ENCODE measurements at places on chromosomes 12 and 14.

DNA sequence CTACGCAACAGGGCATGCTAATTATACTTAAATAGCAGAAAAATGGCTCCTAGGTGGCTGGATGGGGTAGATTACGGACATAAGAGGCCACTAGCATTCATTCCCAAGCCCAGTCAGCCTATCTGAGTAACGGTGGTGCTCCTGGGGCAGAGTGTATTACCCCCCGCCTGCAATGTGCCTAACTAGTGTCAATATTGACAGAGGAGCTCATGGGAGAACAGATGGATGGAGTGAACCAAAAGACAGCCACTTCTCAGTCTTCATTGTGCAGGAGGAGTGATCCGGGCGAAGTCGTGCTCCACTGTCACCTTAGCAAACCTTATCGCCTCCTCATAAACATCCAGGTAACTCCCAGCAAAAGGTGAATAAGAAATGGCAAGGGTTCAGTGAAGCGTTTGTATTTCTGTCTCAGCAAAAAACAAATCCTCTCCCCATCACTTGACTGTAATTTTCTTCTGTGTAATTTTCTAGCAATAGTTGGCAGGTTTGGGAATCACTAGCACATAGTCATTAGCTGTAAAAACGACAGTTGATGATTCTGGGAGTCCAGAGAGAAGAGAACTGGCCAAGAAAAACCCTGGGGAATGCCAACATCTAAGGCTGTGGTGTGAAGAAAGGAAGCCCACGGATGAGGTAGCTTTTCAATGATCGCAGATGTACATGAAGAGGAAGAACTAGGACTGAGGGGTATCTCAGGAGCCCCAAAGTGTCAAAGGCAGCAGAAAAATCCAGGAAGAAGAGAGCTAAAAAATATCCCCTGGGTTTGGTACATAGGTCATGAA is 126.6 kb upstream of the BCL2L14 start:
- DNase-seq = no peak

- DNase-seq = no peak
Observed at GRCh38 chr14:102078831-102079699, 7.8 kb downstream of the HSP90AA1 start.

- DNase-seq = no peak
Observed at GRCh38 chr14:104900639-104901512, 23.8 kb upstream of the PLD4 start.

DNA sequence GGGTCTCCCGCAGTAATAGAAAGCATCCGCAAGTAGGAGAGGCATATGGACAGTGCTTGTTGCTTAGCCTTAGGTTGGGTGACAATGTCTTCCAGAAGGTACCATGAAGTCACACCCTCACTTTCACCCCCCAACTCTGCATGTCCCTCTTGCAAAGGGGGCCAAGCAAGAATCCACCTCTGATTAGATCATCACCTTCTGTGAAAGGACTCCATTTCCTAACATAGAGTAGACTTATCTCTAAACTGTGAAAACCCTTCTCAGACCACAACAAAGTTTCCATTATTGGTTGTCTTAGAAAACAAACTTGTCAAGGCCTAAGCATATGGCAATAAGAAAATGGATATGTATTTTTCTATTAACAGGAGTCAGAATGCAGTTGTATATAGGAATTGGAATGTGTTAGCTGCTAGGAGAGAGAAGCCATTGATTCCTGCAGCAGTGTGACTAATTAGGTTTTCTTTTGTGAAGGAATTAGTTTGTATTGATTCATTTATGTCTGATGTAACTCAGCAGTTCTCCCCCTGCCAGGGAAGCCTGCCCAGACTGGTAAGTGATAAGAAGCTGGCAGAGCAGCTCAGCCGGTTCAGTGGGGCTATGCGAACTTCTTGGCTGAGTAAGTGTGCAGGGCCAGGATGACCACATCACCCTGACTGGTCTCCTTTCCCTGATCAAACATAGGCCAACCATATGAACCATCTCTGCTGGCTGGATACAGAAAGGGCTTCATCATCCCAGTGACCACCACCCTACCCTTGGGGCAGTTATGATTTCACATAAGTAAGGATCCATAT is 107.3 kb upstream of the CCDC196 start:
- DNase-seq = no peak

GRCh38 chr12:114368685-114369452 is 37.1 kb downstream of the TBX5 start:
- no peak for DNase-seq

DNA sequence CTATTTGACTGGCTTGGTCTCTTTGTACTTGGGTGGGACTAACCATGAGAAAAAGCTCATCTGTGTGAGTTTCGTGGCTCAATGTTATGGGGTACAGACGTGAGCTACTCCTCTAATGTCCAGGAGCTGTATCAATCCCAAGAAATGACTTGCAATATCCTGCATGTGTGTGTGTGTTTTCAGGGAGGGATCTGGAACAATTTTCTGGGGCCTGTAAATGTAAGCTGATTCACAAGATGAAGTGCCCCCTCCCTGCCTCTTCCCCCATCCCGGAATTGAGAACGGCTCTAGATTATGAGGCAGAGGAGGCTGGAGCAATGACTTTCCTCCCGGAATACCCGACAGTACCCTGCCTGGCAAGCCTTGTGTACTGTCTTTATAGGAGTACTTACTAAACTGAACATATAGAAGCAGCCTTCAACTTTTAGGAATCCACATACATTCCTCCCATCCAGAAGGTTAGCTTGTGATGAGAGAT is 53.9 kb downstream of the TMX1 start:
- no peak for DNase-seq

DNA sequence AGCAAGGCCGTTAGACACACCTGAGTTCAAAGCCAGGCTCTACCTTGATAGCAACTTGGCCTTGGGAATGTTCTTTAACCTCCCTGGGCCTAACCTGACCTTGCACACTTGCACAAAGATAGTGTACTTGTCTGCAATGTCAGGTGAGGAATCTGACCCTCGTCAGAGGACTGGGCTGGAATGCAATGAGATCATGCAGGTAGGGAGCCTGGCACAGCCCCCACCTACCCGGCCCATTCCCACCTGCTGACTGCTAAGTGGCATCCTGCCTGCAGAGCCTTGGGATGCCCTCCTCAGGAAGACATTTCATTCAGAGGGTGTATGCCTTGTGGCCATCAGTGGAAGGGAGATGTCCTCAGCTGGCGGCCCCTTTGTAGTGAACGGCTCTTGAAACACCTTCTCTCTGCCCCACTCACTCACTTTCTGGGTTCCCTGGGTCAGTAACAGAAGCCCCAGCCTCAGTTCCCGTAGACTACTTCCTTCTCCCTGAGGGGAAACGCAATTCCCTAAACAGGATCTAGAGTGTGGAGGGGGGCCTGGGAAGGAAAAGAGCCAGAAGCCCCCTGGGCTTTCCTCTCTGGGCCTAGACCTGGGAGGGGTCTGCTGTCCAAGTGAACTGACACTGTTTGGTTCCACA is 68.0 kb upstream of the DICER1 start:
- DNase-seq = no peak

- no peak for DNase-seq
Observed at GRCh38 chr12:53803194-53803593, 51.4 kb upstream of the CISTR start.

- no peak for DNase-seq
Observed at GRCh38 chr12:106192659-106193393, 54.1 kb upstream of the NUAK1 start.

- no peak for DNase-seq
Observed at GRCh38 chr14:61290701-61291100, 9.6 kb upstream of the TMEM30B start.

DNA sequence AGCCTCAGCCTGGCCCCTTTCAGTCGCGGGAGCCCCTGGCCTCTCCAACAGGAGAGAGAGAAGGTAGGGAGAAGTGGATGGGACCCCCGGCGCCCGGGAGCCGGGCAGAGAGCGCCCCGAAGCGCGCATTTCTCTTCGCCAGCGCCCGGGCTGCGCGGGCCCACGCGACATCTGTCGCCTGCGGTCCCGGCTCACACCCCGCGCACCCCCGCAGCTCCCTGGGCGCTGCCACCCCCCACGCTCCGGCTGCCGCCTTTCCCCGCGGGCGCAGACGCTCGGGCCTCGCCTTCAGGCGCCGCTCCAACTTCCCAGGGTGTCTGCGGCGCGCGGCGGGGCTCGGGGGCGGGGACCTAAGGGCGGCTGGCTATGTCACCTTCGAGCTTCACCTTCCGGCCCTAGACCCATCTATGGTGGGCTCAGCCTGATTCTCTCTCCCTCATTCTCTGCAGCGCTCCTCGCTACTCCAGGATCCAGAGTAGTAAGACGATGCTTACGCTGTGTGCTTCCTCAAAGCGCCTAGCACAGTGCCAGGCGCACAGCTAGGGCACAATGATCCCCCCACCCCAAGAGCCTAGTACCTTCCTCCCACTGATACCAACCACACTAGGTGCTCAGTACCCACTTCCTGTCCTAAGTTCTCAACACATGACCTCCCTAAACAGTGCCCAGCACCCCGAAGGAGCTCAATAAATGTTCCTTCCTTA is 1.6 kb downstream of the HRK start:
- DNase-seq = no peak

DNA sequence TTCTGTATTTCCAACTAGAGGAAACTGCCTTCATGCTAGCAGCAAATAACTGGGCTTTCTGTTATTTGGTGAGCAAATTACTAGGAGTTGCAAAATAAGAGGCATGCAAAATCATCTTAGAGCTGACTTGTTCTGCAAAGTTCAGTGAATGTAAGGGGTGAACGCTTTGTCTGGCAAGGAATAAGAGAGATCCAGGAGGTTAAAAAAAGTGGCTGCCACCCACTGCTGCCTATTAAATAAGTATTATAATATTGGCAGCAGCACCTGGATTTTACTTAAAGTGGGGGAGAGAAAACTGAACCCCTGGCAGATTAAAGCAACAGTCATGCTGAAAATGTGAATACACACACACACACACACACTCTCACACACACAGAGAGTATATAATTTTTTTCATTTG is 557.0 kb downstream of the FLRT2 start:
- no peak for DNase-seq

GRCh38 chr12:132514216-132514820 is 24.4 kb downstream of the FBRSL1 start:
- DNase-seq = no peak

DNA sequence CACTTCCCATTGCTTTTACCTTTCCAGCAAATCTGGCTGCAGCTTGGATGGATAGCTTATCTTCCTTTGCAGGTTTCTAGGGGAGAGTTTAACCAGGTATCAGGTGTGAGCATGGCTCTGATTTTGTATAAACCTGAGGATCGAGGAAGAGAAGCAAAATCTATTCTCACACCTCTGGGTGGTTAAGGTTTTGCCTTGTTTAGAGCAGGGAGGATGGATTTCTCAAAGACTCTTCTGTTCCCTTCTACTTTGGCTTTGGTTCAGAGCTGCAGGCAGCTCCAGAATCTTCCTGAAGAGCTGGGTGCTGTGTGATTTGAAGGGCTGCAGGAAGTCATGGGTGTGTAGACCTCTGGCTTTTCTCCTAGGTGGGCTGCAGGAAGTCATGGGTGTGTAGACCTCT is 1.7 kb downstream of the JDP2 start:
- no peak for DNase-seq

DNA sequence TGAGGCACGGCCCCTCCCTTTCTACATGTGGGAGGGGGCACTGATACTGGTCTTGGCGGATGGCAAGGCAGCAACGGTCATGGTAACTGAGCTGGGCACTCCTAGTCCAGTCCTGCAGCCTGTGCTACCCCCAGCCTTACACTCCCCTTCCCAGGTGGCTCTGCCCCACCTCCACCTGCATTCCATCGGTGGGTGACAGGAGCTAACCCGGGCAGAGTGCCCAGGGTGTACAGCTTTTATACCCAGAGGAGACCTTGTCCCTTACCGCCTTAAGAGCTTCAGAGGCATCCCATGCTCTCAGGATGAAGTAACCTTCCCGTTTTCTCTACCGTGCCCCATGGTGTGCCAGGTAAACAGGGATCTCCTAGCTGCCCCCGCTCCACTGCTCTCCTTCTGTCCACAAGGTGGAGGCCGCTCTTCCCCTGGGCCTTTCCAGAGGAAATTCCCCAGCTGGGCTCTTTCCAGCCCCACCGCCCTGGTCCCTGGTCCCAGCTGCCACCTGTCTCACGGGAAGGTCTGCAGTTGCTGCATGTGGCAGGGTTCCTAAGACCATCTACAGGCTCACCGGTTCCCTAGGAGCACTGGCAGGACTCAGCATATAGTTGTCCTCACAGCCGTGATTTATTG is 20.5 kb downstream of the BRI3BP start:
- no peak for DNase-seq

- DNase-seq = no peak
Observed at GRCh38 chr14:90140956-90141316, 79.1 kb downstream of the KCNK13 start.

Data from CD4-positive, alpha-beta T cell treated with Interleukin-6 for 4 hours (primary cell).